ENCODE measurements at places on chromosomes 5 and 9.

- DNase-seq = no peak
These were observed 9.9 kb downstream of the POLR3G start for GRCh38 chr5:90484540-90484939.

GRCh38 chr5:36787365-36788093, 89.0 kb upstream of the NIPBL start:
- no peak for DNase-seq

- DNase-seq = no peak
These were observed 7.4 kb downstream of the WHRN start for GRCh38 chr9:114497727-114498382.

GRCh38 chr5:31944684-31945445, 229.3 kb downstream of the GOLPH3 start:
- no peak for DNase-seq

DNA sequence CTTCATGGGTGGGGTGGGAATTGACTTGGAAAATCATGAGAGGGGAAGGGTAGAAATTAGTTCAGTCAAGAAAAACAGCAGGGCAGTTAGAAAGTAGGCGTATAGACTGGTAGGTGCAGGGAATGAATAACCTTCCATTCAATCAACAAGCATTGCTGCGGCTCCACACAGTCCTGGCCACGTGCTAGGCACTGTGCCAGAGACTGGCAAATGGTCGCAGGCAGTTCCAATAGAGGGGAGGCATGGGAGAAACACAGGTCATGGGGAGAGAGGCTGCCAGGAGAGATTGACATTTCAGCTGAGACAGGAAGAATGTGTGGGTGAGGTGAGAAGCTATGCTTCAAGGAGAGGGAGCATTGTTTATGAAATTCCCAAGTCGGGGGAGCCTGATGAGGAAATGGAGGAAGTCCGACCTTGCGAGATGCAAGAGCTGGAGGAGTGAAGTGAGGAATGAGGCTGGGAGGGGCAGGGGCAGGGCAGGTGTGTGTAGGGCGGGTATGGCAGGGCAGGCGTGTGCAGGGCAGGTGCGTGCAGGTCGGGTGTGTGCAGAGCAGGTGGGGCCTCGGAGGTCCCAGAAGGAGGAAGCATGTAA, 54.4 kb upstream of the PPARGC1B start:
- DNase-seq = no peak

GRCh38 chr9:111483439-111483857, 735 bp downstream of the ECPAS start:
- peak; percentile 27 for DNase-seq

DNA sequence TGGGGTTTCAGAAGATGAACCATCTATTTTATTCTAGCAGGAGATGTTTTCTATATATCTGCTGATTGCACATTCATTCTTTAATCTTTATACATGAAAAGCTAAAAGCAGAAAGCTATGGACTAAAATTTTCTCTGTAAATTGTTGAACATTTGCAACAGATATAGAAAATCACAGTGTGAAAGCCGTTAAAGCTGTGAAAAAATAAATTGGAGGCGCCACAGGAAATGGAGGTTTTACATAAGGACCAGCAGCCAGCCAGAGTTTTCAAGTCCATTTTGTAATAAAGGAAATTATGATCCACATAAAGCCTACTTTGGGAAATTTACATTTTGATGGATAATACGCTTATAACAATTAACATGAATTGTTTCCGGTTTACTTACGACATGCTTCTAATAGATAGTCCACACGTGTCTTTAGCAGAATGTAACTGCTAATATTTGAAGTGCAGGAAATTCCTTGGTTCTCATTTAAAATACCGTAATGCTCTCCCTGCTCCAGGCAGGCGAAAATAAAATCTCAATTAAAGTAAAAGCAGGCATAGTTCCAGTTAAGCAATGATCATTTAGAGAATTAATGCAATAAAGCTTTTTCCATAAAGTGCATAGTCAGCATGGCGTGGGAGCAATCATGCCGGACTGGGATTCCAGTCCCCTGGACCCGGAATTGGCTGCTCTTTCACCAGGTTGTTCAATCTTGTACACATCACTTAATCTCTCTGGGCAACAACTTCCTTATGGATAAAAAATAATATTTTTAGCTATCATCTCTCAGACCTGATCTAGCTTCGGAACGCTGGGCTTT, 445.4 kb downstream of the ZNF608 start:
- DNase-seq = no peak

DNA sequence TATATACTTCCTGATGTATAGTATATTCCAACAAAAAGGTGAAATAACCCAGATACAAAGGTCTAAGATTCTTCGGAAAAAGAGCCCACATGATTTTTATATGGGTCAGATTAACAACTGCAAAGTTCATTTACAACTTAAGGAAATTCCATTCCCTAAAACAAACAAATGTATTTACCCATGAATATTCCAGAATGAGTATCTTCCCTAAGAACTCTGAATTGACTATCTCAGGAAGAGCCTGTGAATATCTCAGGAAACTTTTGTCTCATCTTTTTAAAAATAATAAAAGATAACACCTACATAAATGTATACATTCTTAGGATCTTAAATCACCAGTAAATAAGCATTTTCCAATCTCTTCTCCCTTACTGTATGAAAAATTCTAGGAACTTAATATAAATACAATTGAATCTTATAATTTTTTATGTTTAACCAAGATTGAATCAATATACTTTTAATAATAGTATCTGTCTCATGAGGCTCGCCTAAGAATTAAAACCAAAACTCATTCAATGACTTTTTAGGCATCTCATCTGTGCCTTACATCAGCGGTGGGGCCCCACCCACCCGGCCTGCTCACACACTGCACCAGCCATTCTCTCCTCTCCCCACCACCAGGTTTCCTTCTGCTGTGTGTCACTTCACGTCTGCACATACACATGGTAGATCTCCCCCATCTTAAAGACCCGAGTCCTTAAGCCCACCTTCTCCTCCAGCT, 78.1 kb downstream of the RAPGEF1 start:
- DNase-seq = no peak

- DNase-seq = no peak
These were observed 387.6 kb downstream of the ELAVL2 start for GRCh38 chr9:23438299-23438907.

- no peak for DNase-seq
These were observed 244.3 kb downstream of the ASTN2 start for GRCh38 chr9:117170567-117170966.

- no peak for DNase-seq
These were observed 394.5 kb downstream of the ARHGEF28 start for GRCh38 chr5:74020503-74020902.

GRCh38 chr5:157362012-157362411, 96.1 kb downstream of the CYFIP2 start:
- no peak for DNase-seq

- no peak for DNase-seq
These were observed 265.2 kb downstream of the DMAC1 start for GRCh38 chr9:7534211-7534935.

DNA sequence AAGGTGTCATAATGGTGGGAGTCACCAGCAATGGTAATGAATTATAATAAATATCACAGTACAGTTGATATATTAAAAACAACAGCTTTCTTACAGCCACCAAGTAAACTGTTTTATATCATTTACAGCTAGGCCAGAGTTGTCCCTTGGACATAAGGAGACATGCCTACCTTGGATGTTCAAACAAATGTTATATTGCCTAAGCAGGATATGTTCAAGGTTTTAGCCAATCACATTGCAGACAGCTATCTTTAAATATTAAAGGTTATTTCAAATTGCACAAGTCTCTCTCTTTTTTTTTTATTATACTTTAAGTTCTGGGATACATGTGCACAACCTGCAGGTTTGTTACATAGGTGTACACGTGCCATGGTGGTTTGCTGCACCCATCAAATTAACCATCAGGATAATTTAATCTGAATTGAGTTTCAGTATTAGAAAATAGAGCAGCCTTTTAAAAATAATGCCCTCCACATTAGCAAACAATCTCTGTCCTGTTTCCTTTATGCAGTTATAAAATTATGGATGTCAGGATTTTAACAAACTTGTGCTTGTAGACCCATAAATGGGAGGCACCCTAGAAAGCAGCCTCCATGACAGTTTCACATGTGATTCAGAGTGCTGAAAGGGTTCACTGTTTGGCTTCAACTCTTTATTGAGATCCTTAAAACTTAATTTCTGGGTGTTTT, 340.7 kb downstream of the ARRDC3 start:
- no peak for DNase-seq

GRCh38 chr9:7342229-7342628, 457.3 kb downstream of the DMAC1 start:
- no peak for DNase-seq

DNA sequence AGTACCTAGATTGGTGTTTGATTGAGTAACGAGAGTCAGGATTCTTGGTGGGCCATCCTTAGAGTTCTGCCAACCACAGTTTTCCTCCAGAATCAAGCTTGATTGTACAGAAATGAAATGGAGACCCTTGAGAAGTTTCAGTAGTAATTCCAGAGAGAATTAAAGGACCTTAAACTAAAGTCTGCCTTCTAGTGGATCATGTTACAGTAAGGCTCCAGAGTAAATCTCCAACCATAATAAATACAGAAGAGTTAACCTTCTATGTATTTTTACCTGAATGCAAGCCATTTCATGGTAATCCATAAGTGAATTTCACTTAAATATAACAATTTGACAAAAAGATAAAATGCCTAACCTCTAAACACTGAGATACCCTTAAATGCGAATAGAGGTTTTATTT, 53.0 kb upstream of the CNTLN start:
- DNase-seq = no peak

GRCh38 chr9:107213080-107213479, 70.0 kb upstream of the RAD23B start:
- DNase-seq = no peak

- DNase-seq = no peak
These were observed 101.4 kb downstream of the ARHGAP26 start for GRCh38 chr5:142871363-142872193.

GRCh38 chr9:119802621-119803020, 433.4 kb upstream of the BRINP1 start:
- peak; percentile 77 for DNase-seq

- no peak for DNase-seq
These were observed 134.2 kb downstream of the SLC25A46 start for GRCh38 chr5:110872963-110873362.

DNA sequence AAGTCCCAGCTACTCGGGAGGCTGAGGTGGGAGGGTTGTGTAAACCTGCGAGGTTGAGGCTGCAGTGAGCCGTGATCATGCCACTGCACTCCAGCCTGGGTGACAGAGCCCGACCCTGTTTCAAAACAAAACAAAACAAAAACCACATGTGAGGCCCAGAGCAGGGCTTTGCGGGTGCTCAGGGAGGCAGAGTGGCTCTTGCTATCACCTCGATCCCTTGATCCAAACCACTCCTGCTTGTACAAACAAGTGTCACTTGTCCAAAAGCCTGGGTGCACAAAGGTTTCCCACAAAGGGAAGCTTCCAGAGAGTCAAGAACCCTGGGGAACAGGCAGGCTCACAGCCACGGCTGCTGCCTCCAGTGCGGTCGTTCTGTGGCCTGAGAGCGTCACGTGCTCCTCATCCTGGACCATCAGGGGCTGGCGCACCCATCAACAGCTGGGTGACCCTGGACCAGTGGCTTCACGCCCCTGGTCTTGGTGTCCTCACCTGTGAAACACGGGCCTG, 162.7 kb downstream of the C9orf50 start:
- DNase-seq = no peak

- no peak for DNase-seq
These were observed 36.2 kb downstream of the SLC44A1 start for GRCh38 chr9:105280691-105281090.

DNA sequence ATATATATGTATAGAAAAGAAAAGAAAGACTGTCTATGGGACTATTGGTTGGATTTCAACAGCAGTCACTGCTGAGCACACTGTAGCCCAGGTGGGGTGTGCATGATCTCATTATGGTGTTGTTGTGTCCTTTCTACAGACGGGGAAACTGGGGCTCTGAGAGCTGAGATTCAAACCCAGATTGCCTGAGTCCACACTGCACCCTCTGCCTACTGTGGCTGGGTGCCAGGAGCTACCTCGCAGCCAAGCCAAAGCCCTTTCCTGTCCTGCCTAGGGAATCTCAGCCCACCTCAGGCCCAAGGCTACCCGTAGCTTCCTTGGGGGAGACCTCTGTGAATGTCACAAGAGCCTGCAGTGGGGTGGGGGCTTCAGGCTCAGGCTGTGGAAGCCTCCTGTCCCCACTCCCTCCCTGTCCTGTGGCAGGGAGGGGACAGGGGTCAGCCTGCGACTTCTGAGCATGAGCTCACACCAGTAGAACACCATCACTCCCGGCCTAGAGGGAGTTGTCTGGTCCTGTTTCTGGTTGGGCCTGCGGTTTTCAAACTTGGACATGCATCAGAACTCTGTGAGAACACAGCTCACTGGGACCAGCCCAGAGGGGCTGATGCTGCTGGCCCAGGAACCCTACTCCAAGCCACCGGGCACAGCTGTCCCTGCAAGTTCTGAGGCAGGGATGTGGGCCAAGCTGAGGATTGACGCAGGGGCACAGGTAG, 7.9 kb upstream of the NINJ1 start:
- DNase-seq = no peak

- DNase-seq = no peak
These were observed 938.5 kb upstream of the ACO1 start for GRCh38 chr9:31445960-31446359.

- DNase-seq = no peak
These were observed 103.8 kb downstream of the MAP1B start for GRCh38 chr5:72210888-72211678.

- no peak for DNase-seq
These were observed 141.6 kb upstream of the RPS23 start for GRCh38 chr5:82419559-82420332.

DNA sequence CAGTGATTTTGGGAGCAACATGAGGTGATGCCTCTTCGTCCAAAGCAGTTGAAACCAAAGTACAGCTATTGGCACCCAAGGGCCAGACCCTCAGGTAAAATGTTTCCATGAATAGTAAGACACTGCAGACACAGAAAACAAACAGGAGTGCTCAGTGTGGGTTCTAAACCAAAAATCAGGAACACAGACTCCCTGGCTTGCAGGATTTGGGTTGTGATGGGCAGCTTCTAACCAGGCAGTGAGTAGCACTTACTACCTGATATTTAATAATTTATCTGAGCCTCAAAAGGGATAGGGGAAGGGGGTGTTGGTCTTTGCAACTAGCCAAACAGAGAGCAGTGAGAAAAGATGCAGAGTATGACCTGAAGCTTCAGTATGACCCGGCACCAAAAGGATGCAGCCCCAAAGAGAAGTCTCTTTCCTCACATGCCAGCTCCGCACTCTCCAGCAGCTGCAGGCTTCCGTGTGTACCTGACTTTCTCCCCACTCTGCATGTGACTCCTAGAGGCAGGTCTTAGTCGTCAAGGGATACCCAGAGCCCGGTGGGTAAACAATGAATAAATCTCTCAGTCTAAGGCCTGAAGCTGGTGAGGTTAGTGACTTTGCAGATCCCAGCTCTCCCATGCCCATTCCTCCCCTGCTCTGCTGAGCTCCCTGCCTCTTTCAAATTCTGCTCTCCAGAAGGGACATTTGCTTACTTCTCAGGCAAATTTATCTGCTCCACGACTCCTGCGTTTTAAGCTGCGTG, 105.4 kb upstream of the SPOCK1 start:
- no peak for DNase-seq

Data from amygdala (tissue), 56 donors.